Adrenal gland (tissue), 19 donors: ENCODE measurements at places on chromosomes 6 and 20. TPM values are rescaled to one million over a fixed set of nuclear protein-coding genes. Genes with fewer than 3 reads are reported as not detected.

The COL19A1 gene
- total RNA-seq = not detected

DNA sequence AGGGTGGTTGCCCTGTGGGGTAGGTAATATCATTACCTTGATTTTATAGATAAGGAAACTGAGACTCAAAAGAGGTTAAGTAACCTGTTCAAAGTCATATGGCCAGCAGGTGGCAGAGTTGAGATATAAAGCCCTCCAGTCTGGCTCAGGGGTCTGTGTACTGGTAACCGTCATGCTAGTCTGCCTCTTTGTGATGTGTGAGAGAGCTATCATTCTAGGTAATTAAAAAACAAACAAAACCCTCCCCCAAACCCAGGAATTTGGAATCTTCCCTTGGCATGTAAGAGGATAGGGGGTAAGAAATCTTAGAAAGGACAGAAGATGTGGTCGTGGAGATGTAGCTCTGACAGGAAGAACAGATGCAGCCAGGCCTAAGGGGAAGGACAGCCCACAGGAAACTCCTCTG is 206.0 kb downstream of the CDC5L start:
- no peak overlapping the region for H3K4me3 ChIP-seq
- H3K27me3 ChIP-seq = no peaks in the 10 kb centered on the region
- DNase-seq = peak; percentile 40
- no peak overlapping the region for H3K27ac ChIP-seq
- H3K4me1 ChIP-seq = no peaks in the 10 kb centered on the region
- no peaks in the 10 kb centered on the region for H3K36me3 ChIP-seq

GRCh38 chr6:170296746-170297575 is 6.1 kb upstream of the DLL1 start:
- H3K27me3 ChIP-seq = peaks cover 34% of the 10 kb centered on the region
- no peak overlapping the region for H3K4me3 ChIP-seq
- no peak overlapping the region for H3K27ac ChIP-seq

- no peaks in the 10 kb centered on the region for H3K36me3 ChIP-seq
- H3K27ac ChIP-seq = no peak overlapping the region
- DNase-seq = no peak
- H3K4me3 ChIP-seq = no peak overlapping the region
- peaks cover 35% of the 10 kb centered on the region for H3K27me3 ChIP-seq
Observed at GRCh38 chr6:106002005-106002404, 84.1 kb upstream of the PRDM1 start.

- H3K4me1 ChIP-seq = no peaks in the 10 kb centered on the region
- no peaks in the 10 kb centered on the region for H3K36me3 ChIP-seq
- no peak overlapping the region for H3K4me3 ChIP-seq
- no peaks in the 10 kb centered on the region for H3K27me3 ChIP-seq
- no peak overlapping the region for H3K27ac ChIP-seq
- DNase-seq = peak; percentile 45
Observed at GRCh38 chr6:46044881-46045617, 29.4 kb upstream of the CLIC5 start.

DNA sequence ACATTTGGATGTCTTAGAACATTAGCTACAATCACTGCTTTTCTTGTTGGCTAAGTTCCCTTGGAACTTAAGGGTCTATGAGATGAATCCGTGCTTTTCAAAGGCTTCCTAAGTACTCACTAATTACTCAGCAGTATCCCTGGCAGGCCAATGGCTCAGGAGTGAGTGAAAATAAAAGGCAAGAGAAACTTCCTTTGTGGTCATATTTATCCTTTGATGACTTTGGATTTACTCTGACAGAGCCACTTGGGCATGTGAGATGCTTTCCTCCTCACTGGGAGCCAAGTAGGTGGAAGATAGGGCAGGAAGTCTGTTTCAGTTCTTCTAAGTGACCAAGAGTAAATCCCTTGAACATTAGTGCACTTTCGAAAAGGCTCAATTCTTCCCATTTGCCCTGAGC is 224.3 kb upstream of the FOXA2 start:
- no peaks in the 10 kb centered on the region for H3K36me3 ChIP-seq
- no peak overlapping the region for H3K4me3 ChIP-seq
- DNase-seq = no peak
- no peaks in the 10 kb centered on the region for H3K4me1 ChIP-seq
- H3K27me3 ChIP-seq = no peaks in the 10 kb centered on the region
